ENCODE measurements at places on chromosomes 5 and 9. TPM values are rescaled to one million over a fixed set of nuclear protein-coding genes. Genes with fewer than 3 reads are reported as not detected.

FAM13B gene
- total RNA-seq: 13.9 TPM

GRCh38 chr5:6106756-6107155 lies 271.6 kb downstream of the MED10 start:
- DNase-seq: no peak

- peak; percentile 54 for DNase-seq
Observed at GRCh38 chr5:147234825-147235635, at the start of gene STK32A. TSS of gene STK32A (plus strand) at chr5:147235026. CDS start at chr5:147239635, 4,609 bp downstream.

NR2F1 gene
- 6.9 TPM for total RNA-seq

- peak; percentile 90 for DNase-seq
Observed at GRCh38 chr5:95081500-95081960, 203.4 kb downstream of the MCTP1 start.

DNA sequence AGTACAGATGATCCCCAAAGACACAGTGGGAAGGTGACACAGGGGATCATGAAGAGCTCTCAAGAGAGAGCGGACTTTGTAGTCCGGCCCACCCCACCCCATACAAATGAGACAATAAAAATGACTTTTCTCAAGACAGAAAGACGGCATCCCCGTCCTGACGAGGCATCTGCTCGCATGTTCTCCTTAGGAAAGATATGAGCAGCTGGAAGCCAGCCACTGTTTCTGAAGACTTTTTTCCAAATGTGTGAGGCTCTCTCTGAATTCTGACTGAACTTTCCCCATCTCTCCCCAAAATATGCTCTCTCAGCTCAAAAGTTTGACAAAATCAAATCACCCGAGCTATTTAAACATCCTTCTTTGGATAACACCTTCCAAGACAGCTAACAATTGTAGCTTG lies 105.2 kb downstream of the RFK start:
- no peak for DNase-seq

SGCD gene
- total RNA-seq: 3.5 TPM

GRCh38 chr9:128218518-128219389 lies 15.6 kb downstream of the DNM1 start:
- peak; percentile 77 for DNase-seq

- peak; percentile 42 for DNase-seq
Observed at GRCh38 chr9:115941561-115942315, 211.9 kb upstream of the PAPPA start.

- no peak for DNase-seq
Observed at GRCh38 chr5:65577141-65577540, 14.0 kb downstream of the PPWD1 start.

IFNA10 gene
- not detected for total RNA-seq

KIF12 gene
- total RNA-seq: 0.07 TPM

PURA gene
- total RNA-seq: 11.5 TPM

SHC3 gene
- total RNA-seq: 0.24 TPM

MSX2 gene
- total RNA-seq: 0.36 TPM

PCDHA6 gene
- 0.69 TPM for total RNA-seq

TEX48 gene
- total RNA-seq: not detected

DNA sequence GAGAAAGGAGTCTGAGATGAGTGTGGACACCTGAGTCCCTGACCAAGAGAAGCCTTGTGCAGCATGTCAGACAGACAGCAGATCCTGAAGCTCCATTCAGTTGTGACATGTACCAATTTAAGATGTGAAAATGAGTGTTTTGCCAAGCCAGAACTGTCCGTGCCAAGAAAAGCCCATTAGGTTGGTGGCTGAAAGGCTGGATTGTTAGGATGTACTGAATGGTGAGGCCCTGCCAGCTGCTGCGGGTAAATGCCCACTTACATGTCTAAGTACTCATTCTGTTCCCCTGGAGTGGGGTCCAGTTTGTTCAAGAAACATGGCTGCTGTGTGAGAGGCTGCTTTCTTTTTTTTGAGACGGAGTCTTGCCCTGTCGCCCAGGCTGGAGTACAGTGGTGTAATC lies 14.6 kb downstream of the DAPK1 start:
- no peak for DNase-seq

GRCh38 chr5:33148076-33148513 lies 292.7 kb upstream of the TARS1 start:
- peak; percentile 84 for DNase-seq

DNA sequence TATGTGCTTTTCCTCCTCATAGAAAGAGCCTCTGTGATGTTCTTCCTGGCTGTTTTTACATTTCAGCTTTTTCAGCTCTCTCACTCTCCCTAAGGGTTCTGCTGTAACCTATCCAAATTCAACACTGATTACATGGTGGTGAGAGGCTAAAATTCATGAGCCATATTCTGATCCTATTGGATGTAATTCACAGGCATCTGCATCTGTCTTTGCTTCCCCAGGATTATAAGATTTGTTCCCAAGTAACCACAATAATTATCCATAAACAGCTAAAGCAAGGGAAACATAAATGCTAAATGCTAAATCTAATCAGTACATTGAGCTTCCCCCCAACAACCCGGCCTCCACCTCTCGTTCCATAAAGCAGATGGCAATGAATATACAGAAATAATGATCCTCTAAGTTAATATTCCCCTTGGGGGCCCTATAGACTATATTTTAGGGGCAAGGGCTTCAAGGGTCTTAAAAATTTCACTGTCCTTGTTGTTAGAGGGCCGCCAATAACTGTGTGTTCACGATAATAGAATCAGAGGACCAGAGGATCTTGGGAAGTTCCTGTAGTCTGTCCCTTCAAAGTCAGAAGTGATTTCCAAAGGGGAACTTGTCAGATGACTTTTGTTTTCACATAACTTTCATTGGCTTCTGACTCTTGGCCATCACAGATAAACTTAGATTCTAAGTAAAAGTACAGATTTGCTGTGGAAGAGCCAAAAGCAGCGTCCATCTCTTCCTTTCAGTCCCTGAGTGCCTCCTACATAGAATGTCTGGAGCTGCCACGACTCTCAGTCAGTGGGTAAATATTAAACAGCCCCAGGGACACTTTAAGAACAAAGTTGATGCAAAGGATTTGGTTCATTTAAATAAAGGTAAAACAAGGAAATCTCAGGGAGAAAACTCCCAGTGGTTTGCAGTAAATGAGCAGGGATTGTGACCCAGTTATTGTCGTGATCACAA lies 125.6 kb downstream of the ALDH1A1 start:
- DNase-seq: no peak

TSSK1B gene
- not detected for total RNA-seq

DNA sequence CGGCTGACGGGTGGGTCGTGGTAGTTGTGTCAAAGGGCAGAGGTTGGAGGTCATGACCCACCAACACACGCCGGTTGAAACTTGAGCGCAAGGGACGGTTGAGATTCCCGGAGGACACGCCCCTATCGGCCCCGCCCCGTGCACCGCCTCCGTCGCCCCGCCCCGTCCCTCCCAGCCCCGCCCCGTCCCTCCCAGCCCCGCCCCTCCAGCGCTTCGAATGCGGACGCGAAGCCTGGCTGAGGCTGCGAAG lies 226 bp upstream of the RANBP17 start:
- DNase-seq: no peak

DNA sequence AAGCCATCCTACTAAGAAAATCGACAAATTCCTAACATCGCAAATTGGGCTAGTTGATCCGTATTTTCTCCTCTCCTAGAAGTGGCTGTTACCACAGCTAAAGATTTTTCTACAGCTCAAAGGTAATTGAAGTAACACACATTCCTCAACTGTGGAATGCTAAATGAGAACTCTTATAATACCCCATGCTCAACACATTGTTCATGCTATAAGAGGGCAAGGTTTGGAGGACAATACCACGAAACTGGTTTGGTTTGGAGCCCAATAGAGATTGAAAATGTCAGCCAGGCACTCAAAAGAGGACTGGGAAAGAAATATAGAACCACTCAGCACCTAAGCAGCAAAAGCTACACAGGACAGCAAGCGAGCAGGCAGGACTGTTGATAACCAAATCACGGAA lies 10.1 kb downstream of the TXN start:
- no peak for DNase-seq

- no peak for DNase-seq
Observed at GRCh38 chr5:156330141-156330870, 3.3 kb downstream of the SGCD start.

- DNase-seq: peak; percentile 60
Observed at GRCh38 chr5:167049043-167049663, 1242.3 kb upstream of the WWC1 start.

GRCh38 chr9:6047020-6047419 lies 31.6 kb upstream of the RANBP6 start:
- no peak for DNase-seq

GRCh38 chr5:122835681-122836080 lies 9.7 kb upstream of the SNX24 start:
- no peak for DNase-seq

DNA sequence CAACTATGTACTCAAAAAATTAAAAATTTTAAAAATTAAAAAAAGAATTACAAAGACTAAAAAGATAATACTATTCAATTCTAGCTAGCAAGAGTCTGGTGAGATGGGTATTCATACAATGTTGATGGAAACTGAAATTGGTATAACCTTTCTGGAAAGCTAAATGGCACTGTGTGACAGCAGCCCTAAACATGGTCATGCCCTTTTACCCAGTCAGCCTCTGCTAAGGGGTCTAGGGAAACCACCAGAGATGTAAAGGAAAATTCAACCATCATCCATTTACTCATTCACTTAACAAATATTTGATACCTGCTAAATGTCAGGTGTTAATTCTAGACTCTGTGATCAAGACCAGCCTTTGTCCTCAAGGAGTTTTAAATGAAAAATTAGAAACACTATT lies 29.3 kb downstream of the IL31RA start:
- no peak for DNase-seq

- no peak for DNase-seq
Observed at GRCh38 chr9:89420397-89421178, 77.3 kb downstream of the SEMA4D start.

DNA sequence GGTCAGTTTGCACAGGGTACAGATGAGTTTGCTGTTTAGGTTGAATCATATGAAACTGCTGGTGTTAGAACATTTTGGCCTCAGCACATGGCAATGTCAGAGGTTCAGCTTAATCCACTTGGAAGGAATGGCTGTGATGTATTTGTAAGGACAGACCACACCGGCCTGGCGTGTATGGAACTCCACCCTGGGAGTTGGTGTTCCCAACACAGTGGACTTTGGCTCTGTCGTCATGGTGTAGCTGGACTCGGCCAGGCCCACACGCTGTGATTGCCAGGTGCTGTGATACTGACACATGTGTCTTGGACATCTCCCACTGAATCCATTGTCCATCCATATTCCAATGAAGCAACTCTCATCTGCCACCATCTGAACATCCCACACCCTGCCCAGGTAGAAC lies 90.3 kb downstream of the ZNF618 start:
- no peak for DNase-seq

Data from A172 (cell line).